ENCODE measurements at places on chromosomes 7 and 10. TPM values are rescaled to one million over a fixed set of nuclear protein-coding genes. Genes with fewer than 3 reads are reported as not detected.

Gene TET1
- total RNA-seq = 2.8 TPM

Gene SLIT1
- total RNA-seq = not detected

Gene LRIT2
- not detected for total RNA-seq

Gene KAT6B
- 9.8 TPM for total RNA-seq

Gene LRGUK
- total RNA-seq = 0.15 TPM

Gene AGR2
- 650 TPM for total RNA-seq

Gene NRBF2
- 22.1 TPM for total RNA-seq

Gene DDC
- total RNA-seq = not detected

Gene CAMK1D
- 0.26 TPM for total RNA-seq

Gene WNT2
- total RNA-seq = not detected

Gene TSPAN33
- total RNA-seq = 7.6 TPM

Gene NEUROD6
- total RNA-seq = not detected

Gene MRM2
- 30.6 TPM for total RNA-seq

Gene PHKG1
- not detected for total RNA-seq

Gene C7orf57
- total RNA-seq = 0.12 TPM

Gene CPVL
- total RNA-seq = 30.0 TPM

Gene STEAP1B
- total RNA-seq = 5.4 TPM

Gene LSM5
- total RNA-seq = 145 TPM

Gene TEX36
- total RNA-seq = not detected

Gene RAMP3
- not detected for total RNA-seq

Gene PON3
- total RNA-seq = 0.77 TPM

Gene CHST15
- 53.2 TPM for total RNA-seq

Gene PRKAG2
- total RNA-seq = 22.1 TPM

Gene CPN1
- not detected for total RNA-seq

Gene TMEM72
- total RNA-seq = not detected

Gene SLC26A3
- total RNA-seq = not detected

Gene LRRC18
- not detected for total RNA-seq

Gene KIF11
- 40.2 TPM for total RNA-seq

Gene CYP3A5
- total RNA-seq = 0.74 TPM

Gene NFE2L3
- total RNA-seq = 12.4 TPM

Gene TMEM130
- total RNA-seq = not detected

Gene METTL27
- 4.3 TPM for total RNA-seq

Gene CHCHD3
- total RNA-seq = 130 TPM

Gene LRRC4
- total RNA-seq = not detected

Gene TMEM184A
- total RNA-seq = 6.7 TPM

Gene HMX3
- 3.9 TPM for total RNA-seq

Gene ATP5MK
- 479 TPM for total RNA-seq

Gene SAP25
- 0.52 TPM for total RNA-seq

Gene NRG3
- total RNA-seq = not detected

Data from NCI-H460 (cell line).